ENCODE measurements at places on chromosomes 6 and 20.

DNA sequence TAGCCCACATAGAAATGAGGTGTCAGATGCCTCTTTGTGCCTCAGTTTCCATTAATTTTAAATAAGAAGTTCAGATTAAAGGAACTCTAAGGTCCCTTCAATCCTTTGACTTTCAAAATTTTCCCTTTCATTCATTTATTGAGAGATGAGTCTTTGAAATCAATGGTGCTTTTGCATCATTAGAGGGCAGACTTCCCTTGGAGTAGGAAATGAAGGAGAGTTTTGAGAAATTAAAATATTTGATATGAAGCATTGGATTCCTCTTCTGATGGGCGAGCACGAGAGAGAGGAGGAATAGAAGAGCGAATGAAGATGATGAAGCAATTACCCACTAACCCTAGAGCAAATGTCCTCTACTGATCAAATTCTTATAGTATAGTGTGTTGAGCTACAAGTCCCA is 105.7 kb downstream of the EDN1 start:
- DNase-seq = no peak

DNA sequence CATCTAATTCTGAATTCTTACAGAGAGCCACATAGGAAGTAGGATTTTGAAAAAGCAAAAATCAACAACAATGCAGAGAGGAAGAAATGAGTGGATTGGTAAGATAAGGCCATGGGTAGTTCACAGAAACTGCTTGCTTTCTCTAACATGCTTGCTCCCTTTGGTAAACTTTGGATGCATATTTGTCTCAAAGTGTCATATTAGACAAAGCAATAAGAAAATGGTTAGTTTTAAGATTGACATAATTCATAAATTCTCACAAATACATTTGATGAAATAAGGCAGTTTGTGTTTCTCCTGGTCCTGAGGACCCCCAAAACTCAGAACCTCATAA is 31.7 kb downstream of the UTRN start:
- DNase-seq = no peak

DNA sequence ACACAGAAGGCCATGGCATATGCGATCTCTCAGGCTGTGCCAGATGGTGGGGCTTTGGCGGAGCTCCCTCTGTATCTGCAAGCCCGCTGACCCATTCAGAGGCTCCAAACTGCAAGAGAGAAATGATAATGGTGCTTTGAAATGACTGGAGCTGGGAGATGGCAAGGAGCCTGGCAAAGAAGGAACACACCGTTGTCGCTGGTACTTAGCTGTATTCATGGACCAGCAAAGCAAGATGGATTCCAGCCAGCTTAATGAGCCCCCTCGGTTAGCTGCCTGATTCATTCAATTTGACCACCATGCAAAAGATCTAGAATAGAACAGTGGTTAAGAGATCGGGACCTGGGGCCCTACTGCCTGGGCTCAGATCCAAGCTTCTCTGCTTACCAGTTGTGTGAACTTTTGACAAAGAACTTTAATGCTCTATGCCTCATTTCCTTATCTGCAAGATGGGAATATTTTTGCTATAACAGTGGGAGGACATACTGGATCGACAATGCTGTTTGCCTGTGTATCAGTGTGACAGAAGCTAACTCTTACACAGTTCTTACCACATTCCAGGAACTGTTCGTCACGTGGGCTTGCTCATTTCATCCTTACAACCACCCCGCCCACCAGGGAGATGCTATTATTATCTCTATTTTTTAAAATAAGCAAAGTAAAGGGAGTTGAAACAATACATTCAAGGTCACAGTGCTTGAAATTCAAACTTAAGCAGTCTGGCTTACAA is 317.8 kb upstream of the SULF2 start:
- no peak for DNase-seq

- peak; percentile 68 for DNase-seq
These were observed at the start of gene DNAAF9 for GRCh38 chr20:3407040-3407770. Gene DNAAF9, minus strand, starts transcription at chr20:3407669. Its CDS starts 112 bp downstream, at chr20:3407557.

DNA sequence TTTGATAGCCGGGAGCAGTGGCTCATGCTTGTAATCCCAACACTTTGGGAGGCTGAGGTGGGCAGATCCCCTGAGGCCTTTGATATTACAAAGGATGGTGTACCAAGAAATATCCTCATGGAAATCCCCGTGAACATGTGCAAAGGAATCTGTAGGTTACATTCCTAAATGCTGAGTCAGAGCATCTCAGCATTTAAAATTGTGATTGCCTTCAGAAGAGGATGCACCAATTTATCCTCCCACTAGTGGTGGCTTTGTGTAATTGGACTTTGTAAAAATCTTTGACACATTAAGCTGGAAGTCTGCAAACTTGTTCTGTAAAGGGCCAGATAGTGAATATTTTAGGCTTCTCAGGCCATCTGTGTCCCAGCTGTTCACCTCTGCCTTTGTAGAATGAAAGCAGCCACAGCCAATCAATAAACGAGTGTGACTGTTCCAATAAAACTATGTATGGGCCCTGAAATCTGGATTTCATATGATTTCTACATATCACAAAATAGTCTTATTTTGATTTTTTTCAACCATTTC is 11.8 kb downstream of the TMEM14B start:
- peak; percentile 19 for DNase-seq

DNA sequence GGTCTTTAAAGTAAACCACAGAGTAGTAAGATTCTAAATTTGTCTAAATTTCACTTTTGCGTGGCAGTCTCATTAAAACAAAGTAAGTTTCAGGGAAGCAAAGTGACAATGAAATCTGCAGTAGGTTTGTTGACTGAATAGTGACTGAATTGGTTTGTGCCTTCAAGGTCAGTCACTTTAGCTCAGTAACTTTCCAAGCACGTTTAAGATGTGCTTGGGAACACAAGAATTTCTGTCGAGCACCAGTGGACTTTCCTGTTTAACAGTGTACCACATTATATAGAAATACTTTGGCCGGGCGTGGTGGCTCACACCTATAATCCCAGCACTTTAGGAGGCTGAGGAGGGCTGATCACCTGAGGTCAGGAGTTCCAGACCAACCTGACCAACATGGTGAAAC is 1.7 kb upstream of the CD24 start:
- DNase-seq = no peak

GRCh38 chr6:167811442-167812087 is 15.1 kb upstream of the AFDN start:
- DNase-seq = no peak

- DNase-seq = peak; percentile 59
These were observed 414.9 kb downstream of the KIF16B start for GRCh38 chr20:16158090-16158975.
